ENCODE measurements at places on chromosomes 7 and 10.

- DNase-seq = no peak
These were observed 328.7 kb downstream of the PAXIP1 start for GRCh38 chr7:154674191-154674590.

GRCh38 chr7:98981701-98982100 is 103.4 kb downstream of the TRRAP start:
- DNase-seq = no peak

- DNase-seq = no peak
These were observed 146.7 kb upstream of the EFCAB10 start for GRCh38 chr7:105728028-105728427.

DNA sequence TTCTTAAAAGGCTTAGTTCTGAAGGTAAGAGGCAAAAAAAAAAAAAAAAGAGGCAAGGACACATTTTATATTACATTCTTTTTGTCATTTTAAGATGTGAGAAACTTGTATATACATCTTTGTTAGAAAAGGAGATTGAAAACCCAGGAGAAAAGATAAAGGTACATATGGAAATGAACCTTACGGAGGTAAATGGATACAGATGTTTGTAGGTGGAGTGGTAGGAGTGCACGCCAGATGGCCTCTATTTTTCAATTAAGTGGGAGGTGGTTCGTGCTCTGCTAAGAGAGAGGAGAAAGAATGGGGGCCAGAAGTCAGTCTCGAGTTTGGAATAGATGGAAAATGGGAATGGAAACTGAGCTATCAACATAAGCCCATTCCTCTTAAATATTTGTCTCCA is 622.5 kb upstream of the GHITM start:
- DNase-seq = no peak

DNA sequence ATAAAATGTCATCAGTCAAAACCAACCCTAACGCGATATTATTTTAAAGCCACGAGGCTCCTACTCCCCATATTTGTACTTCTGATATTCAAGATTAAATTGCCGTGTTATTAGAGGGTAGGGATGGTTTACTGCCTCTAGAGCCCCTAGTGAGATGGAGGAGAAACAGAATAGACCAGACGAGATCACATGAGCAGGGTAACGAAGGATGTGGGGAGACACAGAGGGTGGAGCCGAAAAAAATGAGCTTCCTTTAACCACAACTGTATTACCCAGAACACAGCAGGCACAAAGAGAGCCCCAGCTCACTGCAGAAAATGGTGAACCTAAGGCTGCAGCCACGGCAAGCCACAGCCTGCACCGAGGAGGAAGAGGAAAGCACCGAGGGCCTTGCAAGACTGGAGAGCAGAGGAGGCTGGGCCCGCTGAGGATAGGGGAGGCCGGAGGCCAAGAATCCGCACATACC is 14.3 kb downstream of the ZC3HAV1 start:
- no peak for DNase-seq

DNA sequence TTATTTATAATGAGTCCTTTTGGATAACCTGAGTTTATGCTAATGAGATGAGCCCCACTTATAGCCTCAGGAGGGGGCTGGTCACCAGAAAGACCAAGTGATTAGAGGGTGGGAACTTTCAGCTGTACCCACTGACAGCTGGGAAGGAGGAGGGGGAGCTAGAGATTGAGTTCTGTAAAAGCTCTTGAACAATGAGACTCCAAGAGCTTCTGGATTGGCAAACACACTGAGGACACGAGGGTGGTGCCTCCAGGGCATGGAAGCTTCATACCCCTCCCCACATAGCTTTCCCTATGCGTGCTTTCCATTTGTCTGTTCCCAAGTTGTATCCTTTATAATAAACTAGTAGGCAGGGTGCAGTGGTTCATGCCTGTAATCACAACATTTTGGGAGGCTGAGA is 20.3 kb downstream of the MRPS24 start:
- DNase-seq = no peak

DNA sequence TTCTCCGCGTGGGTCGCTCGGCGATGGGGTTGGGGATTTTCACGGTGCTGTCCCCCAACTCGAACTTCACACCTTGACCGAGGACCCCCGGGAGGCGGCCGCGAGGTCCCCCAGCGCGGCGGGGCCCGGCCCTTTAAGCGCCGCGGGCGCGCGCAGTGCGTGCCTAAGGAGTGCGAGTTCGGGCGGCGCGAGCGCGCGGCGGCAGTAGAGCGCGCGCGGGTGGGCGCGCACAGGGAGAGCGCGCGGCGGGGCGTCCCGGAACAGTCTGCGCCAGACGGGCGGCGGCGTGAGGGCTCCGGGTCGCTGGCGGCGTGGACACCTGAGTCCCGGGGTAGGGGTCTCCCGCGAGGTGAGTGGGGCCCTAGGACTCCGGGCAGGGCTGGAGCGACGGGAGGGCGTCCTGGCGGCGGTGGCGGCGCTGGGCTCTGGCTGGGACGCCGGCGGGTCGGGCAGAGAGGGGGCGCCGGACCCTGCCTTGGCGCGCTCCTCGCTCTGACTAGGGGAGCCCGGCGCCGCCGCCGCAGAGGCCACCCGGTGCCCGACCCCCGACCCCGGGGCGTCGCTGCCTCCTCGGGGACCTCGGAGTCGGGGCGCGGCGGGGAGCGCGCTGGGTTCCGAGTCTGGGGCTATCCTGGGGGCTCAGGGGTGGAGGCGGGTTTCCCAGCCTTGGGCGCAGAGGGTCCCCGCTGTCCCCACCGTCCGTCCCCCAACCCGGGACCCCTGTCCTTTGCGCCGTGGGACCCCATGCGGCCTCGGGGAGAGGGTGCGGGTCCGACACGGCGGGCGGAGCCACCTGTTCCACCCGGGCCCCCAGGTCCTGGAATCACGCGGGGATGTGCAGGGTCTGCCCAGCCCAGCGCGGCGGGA is at the start of gene PROSER2:
Gene PROSER2 (plus strand): TSS at position 235 of the 867 bp plus-strand sequence. CDS start 28,722 bp downstream, outside the sequence.
- DNase-seq = no peak

DNA sequence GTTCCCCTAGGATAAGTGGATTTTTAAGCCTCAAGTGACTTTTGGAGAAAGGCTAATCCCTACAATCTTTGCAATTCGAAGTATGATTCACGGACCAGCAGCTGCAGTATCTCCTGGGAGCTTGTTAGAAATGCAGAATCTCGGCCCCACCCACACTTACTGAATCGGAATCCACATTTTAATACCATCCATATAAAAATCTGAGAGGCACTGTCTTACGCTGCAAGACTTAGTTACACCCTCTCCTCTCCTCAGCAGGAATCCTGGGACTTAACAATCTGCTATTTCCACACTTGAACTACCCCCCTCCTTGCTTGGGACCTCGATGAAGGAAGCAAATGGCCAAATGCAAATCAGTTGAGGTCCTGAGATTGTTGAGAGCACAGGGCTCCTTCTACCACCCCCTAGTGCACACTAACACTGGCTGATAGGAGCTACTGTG is 21.0 kb downstream of the ITPRIP start:
- DNase-seq = no peak

GRCh38 chr7:641269-641671 is 85.2 kb upstream of the DNAAF5 start:
- peak; percentile 82 for DNase-seq

DNA sequence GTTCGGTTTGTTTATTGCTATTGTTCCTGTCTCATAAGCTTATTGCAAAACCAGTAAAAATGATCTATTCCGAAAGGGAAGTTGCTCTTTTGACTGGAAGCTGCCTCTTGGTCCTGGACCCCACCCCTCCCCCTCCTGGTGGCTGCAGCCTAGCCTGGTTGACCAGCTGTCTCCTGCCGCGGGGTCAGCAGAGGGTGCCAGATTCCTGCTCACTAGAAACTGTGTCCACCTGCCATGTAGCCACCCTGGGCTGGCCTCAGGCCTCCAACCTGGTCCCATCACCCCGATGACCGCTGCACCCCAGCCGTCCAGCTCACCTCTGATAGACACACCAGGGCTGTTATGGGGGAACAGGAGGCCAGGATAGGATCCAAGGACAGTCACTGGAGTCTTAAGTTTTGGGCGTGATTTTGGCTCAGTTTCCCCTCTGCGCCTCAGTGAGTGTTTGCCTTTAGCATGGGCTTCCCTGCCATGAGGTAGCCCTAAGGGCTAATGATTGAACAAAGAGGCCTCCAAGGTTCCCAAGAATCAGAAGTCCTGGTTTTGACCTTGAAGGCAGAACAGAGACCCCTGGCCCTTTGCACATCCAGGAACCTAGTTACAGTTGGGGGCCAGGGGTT is 32.9 kb upstream of the SLF2 start:
- DNase-seq = no peak

DNA sequence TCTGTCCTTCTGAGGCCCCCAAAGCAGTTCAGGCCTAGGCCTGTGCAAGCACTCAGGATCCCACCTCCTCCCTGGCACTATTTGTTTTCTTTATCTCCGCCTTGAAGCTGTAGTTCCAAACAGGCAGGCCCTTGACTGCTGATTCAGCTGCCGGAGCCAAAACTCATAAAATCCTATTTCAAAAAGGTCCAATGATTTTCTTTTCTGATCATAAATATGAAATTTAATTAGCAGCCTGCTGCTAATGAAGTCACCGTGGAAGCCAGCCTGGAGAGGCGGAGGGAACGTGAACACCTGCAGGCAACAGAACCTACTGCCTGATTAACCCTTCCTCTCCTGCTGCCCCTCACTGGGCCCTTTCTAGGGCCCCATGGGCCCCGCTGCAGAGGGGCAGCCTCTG is 60.1 kb downstream of the CARD11 start:
- no peak for DNase-seq

GRCh38 chr10:11698691-11699549 is 43.3 kb upstream of the ECHDC3 start:
- DNase-seq = no peak

DNA sequence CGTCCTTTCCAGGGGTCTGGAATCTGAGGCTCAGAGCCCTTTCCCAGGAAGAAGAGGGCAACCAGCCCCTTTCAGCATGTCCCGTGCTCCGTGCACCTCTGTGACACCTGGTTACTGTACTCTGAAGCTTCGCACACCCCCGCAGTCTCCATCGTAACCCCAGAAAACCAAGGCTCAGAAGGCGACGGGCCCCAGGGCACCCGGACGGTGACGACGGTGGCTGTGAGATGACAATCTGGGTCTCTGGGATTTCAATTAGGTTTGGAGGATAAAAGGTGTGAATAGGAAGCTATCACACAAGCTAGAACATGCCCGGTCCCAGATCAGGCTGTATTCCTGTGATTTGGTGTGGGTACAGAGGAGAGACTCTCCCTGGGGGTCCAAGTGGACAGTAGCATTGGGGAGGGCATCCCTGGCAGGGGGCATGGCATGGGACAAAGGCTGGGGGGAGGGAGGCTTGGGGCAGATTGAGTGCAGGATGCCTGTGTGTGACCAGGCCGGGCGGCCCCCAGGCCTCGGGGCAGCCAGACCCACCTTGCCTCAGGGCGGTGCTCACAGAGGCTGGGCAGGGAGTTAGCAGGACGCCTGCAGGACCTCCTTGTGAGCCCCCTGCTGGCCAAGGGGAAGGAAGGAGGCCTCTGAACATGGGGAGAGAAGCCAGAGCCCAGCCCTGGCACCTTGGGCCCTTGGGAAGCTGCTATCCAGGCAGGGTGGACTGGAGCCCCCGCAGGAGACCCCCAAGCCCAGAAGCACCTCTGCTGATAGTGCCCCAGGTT is 23.4 kb upstream of the PSMG3 start:
- DNase-seq = no peak

DNA sequence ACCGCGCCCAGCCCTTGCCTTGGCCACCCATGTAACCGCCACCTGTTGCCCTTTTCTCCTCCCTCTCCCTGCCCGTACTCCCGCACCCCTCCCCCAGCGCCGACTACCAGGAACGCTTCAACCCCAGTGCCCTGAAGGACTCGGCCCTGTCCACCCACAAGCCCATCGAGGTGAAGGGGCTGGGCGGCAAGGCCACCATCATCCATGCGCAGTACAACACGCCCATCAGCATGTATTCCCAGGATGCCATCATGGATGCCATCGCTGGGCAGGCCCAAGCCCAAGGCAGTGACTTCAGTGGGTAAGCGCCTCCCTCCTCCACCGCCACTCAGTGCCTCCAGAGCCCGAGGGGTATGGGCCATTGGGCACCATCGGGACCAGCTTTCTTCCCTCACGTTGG is 18.7 kb downstream of the LDB3 start:
- DNase-seq = no peak

DNA sequence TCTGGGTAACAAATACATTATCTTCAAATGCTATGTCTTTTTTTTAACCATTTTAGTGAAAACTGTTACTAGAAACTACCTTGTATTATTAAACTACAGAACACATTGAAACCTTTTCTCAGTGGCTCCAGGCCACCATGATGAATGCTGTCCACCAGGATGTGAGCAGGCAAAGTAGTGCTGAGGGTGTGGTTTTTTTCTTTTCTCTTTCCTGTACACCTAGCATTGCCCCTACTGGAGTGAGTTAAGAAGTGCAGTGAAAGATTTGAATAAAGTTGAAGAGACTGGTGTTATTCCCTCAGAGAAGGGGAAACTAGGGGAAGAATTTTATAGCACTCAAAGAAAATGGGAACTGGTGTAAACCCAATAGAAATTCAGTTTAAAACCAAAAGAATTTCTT is 120.0 kb upstream of the SAMD8 start:
- no peak for DNase-seq

- DNase-seq = no peak
These were observed 34.2 kb downstream of the C7orf33 start for GRCh38 chr7:148624735-148625134.

- DNase-seq = no peak
These were observed 220.7 kb downstream of the ADARB2 start for GRCh38 chr10:1516492-1517165.

DNA sequence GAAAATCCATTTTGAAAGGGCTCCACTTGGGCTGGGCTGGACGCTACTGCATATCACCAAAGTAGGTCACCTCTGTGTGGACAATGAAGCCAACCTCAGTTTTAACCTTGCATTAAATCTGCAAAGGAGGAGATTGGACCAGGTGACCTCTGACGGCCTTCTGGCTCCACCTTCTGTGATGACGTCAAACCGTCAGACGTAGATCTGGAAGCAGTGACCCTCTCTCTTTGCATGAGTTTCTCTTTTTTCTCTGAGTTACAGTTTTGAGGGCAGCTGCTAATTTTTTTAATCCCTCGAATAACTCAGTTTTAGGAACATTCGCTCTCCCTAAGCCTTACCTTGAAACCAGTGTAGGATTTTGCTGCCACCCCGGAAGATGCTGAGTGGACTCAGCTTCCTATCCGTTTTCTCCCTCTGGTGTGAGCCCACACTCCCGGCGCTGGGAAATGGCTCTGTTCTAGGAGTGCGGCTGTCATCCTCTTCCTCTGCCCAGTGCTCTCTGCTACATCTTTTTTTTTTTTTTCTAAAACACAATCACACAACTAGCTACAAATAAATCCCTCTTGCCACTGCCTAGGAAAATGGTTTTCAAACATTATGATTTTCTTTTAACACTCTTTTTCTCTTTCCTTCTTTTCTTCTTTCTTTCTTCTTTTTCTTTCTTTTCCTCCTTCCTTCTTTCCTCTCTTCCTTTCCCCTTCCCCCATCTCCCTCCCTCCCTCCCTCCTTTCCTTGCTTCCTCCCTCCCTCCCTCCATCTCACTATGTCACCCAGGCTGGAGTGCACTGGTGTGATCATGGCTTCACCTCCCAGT is 27.7 kb upstream of the NMT2 start:
- no peak for DNase-seq

- no peak for DNase-seq
These were observed 56.0 kb downstream of the PTPRN2 start for GRCh38 chr7:158531661-158532060.

DNA sequence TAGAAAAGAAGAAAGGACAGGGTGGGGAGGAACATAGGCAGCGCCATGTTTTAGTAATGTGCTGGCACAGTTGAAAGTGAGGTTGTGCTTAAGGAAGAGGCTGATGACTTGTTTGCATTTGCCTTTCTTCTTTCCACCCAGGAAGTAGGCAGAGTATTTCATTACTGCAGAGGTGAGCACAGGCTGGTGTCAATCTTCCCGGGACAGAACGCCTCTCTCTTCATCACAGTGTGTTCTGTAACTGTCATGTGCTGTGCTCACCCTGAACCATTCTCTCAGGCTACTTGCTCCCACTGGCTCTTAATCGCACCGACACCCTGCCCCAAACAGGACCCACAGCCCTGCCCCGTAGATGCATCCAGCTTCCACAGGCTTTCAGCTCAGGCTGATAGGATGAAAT is 135.8 kb upstream of the YAE1 start:
- no peak for DNase-seq

Measured in NCI-H748 treated with DMSO at 0.1 percent for 48 hours (cell line).